ENCODE measurements at places on chromosomes 16 and 17.

- peak; percentile 43 for DNase-seq
Observed at GRCh38 chr17:16943541-16944333, 28.2 kb downstream of the TNFRSF13B start.

DNA sequence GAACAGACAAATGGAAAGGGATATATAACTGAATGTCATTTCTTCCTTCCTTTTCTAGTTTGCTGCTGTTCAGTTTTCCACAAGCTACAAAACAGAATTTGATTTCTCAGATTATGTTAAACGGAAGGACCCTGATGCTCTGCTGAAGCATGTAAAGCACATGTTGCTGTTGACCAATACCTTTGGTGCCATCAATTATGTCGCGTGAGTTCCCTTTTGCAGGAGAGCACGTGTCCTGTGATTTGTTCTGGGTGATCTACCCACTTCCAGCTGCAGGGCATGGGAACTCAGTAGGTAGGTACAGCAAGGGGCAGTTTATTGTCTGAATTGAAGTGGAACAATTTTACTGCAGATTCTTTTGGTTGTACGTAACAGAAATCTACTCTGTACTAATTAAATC, 8.8 kb downstream of the ITGAL start:
- DNase-seq: peak; percentile 3

DNA sequence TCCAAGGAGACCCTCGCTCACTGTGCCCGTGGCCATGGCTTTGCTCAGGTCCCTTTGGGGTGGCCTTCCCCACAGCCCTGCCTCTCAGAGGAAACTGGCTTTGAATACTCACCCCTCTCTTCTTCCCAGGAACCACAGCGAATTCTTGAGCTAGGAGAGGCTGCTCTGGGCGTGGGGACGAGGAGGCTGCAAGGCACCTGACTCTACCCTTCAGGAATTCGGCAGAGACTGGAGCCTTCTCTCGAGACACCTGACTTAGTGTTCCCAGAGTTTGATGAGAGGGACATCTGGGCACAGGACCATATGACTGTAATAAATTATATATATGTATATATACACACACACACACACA, 6.2 kb downstream of the LLGL2 start:
- DNase-seq: no peak

GRCh38 chr17:82782657-82783207, 30.9 kb downstream of the TBCD start:
- DNase-seq: no peak

DNA sequence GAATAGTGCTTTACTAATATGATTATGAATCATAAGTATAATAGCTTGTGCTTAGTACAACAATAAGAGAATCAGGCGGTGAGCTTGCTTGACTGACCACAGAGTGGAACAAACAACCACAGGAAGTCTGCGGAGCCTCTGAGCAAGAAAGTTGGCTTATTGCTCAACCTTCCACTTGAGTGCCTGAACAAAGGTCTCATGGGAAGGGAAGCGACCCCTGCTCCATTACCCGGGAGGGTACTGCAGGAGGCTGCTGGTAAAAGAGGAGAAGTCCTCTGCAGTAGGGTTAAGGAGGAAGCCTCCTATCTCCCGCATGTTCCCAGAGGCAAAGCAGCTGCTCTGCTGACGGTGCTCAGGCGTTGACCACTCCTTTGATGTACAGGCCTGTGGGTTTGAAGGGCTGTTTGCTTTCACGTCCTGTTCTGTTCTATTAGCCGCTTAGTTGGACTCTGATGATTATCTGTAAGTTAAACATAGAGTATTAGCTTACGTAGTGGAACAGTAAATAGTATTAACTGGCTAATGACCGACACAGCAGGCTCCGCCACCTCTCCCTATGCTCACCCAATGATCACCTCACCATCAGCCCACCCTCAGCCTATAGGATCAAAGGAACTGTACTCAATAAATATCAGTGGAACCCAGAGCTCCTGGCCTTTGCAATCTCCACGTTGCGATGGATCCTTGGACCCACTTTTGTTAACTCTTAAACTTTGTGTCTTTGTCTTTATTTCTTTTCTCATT, 17.5 kb downstream of the ALOX15B start:
- DNase-seq: no peak

GRCh38 chr16:30895627-30896260, 670 bp upstream of the CTF1 start:
- no peak for DNase-seq

- DNase-seq: no peak
Observed at GRCh38 chr17:47995241-47995935, 24.5 kb downstream of the CDK5RAP3 start.

- DNase-seq: no peak
Observed at GRCh38 chr17:69499318-69499717, 84.8 kb downstream of the MAP2K6 start.

DNA sequence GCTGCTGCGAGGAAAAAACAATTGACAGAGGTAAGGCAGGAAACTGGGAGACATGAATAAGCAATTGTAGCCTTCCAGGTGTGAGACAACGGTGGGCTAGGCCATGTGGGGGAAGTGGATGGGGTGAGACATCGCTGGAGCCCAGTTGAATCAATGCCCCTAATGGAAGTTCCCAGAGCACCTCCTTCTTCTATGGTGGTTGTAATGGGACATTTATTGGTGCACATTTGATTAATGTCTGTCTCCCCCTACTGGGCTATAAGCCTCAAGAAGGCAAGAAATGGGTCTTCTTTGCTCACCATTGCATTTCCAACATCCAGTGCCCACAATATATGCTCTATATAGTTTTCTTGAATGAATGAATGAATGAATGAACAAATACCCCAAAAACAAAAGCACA, 22.7 kb upstream of the CD300E start:
- DNase-seq: no peak

DNA sequence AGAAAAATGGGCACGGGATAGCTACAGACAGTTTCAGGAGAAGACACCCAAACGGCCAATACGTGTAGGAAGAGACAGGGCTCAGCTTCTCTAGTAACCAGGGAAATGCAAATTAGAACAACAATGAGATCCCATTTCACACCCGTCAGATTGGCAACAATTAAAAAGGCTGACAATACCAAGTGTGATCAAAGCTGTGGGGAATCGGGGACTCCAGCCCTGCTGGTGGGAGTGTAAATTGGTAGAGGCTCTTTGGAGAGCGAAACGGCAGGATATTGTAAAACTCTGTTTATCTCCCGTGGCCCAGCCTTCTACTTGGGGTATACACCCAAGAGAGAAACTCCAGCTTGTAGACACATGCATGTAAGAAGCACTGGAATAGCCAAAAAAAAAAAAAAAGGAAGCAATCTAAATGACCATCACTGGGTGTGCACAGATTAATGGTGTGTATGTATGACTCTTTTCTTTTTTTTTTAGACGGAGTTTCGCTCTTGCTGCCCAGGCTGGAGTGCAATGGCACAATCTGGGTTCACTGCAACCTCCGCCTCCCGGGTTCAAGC, 27.5 kb downstream of the MYBBP1A start:
- no peak for DNase-seq

- no peak for DNase-seq
Observed at GRCh38 chr16:3118846-3119245, 6.5 kb downstream of the ZNF205 start.

- DNase-seq: no peak
Observed at GRCh38 chr16:11046382-11046931, 102.1 kb downstream of the CLEC16A start.

DNA sequence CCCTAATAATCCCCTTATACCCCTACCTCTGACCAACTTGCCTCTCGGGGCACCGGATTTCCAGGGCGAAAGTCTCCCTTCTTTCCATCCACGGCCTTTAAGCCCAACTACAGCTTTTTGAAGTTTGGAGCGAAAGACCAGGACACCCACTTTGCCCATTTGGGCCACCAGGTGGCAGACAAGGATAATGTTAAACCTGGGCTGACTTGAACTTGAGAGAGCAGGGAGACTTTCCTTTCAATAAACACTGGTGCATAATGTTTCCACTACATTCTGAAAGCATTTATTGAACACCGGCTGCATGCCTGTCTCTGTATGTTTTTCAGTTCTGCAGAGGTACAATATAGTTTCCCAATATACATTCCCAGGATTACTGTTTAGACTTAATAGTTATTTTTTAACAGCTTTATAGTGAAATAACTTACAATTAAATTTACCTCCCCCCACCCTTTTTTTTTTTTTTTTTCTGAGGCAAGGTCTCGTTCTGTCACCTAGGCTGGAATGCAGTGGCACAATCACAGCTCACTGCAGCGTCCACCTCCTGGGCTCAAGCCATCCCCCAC, 6.9 kb upstream of the CES3 start:
- DNase-seq: peak; percentile 79

GRCh38 chr16:79918916-79919315, 318.4 kb upstream of the MAF start:
- DNase-seq: no peak

DNA sequence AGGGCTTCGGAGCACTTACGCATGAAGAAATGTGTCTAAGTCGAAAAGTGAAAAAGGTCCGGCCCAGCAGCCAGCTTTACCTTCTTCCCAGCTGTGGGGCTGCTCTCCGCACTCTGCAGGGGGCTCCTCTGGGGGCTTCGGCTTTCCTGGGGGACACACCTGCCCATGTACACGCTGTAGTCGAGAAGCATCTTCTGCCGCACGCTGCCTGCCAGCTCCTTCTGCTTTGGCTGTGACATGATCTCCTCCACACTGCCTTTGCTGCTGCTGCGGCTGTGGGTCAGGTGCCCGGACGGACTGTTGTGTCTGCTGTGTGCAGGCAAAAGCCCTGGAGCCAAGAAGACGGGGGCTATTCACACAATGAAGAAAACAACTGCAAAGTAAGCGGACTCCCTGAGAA, 58.1 kb upstream of the ERN1 start:
- no peak for DNase-seq

All from posterior cingulate gyrus (tissue), 11 donors.